Stimulated activated naive B cell treated with anti-CD40 and anti-IgM and Interleukin-4, amounts not matched to agents 10 μg/mL and 1 μg/mL and 100 μg/mL, for 72 hours (primary cell): ENCODE measurements at places on chromosomes 12 and 14.

DNA sequence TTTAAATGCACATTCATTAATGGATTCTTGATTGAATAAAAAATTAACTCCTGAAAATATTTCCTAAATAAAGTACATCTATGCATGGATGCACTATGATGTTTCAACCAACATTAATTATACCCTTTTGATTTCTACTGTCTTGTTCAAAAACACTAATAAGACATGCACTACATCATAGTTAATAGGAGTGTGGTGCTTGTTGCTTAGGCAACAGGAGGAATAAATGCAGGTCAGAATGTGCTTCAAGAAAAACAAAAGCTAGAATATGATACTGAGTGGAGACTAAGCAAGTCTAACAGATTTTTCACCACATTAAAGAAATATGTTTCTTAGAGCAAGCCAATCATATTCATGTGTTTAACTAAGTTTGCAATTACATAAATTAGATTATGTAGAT, 495.8 kb upstream of the GARIN6 start:
- no peak for DNase-seq

GRCh38 chr12:69511016-69511415, 40.8 kb downstream of the FRS2 start:
- no peak for DNase-seq

DNA sequence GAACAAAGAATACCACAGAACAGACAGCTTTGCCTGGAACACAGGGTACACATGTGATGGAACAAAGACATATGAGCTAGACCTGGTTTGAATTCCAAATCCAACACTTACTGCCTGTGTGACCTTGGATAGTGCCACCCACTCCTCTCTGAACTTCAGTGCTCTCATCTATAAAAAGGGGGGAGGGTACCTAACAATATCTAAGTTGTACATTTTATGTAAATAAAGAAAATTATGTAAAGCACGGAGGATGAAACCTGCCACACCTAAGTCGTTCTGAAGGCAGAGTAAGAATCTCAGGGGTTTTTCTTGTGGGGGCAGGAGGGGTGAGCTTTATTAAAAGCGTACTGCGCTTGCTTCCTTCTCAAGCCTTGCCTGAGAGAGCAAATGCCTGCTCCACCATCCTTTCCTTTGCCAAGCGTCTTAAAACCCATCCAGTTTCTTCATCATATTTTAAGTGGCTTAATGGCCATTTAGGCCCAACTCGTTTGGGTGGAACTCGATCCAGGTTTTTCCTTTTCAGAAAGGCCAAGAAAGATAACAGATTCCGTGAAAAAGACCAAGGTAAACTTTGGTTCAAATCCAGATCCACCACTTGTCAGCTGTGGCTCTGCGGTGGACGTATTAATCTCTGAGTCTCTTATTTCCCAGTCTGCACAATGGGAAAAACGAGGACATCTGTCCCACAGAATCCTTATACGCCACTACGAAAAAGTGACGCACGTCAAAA, 946 bp downstream of the DDX24 start:
- DNase-seq, result no peak

GRCh38 chr14:96470331-96470730, 31.9 kb upstream of the PAPOLA start:
- DNase-seq, result no peak

GRCh38 chr14:89957791-89958190, 2.1 kb downstream of the TDP1 start:
- no peak for DNase-seq
